KG1 (cell line): ENCODE measurements at places on chromosomes 16 and 17.

GRCh38 chr17:72162569-72162968 lies 41.7 kb downstream of the SOX9 start:
- no peak for DNase-seq

DNA sequence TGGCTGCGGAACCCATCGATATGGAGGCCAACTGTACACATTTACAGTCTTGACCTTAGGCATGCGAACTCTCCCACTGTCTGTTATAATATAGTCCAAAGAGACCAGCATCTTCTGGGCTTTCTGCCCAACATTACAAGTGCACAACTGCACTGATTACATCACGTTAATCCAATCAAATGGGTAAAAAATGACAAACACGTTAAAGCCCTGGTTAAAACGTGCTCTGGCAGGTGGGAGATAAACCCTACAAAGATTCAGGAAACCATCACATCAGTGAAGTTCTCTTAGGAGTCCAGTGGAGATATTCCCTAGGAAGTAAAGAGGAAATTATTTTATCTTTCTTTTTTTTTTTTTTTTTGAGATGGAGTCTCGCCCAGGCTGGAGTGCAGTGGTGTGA lies 23.7 kb upstream of the XYLT2 start:
- no peak for DNase-seq

DNA sequence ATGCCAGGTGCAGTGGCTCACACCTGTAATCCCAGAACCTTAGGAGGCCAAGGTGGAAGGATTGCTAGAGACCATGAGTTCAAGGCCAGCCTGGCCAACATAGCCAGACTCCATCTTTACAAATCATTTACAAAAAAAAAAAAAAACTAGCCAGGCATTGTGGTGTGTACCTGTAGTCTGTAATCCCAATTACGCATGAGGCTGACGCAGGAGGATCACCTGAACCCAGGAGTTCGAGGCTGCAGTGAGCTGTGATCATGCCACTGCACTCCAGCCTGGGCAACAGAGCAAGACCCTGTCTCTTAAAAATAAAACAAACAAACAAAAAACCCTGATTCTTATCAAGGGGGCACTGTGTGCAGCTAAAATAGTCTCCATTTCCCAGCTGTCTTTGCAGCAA lies 16.8 kb upstream of the HAP1 start:
- DNase-seq, result no peak

DNA sequence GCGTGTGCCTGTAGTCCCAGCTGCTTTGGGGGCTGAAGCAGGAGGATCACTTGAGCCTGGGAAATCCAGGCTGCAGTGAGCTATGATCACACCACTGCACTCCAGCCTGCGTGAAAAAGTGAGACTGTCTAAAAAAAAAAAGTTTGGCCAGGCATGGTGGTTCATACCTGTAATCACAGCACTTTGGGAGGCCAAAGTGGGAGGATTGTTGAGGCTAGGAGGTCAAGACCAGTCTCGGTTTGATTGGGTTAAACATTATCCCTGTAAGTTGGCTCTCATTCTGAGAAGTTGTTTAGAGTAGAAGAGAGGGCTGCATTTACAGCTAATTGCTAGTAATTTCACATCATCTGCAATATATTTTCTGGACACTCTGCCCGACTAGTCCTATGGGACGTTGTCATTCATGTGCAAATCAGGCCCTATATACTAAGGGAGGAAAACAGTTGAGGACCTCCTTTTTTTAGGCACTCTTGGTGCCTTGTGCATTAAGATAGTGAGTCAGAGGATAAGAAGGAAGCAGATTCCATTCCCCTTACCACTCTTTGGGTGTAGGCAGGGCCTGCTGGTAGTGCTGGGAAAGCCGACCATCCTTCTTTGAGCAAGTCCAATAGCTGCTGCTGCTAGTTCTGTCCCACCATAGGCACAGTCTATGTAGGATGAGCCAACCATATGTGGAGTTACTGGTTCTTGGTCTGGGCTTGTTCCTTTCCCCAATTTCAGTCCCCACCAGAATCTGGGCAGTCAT lies 18.7 kb downstream of the HMOX2 start:
- DNase-seq, result no peak

GRCh38 chr17:56230660-56231059 lies 77.4 kb downstream of the ANKFN1 start:
- no peak for DNase-seq

DNA sequence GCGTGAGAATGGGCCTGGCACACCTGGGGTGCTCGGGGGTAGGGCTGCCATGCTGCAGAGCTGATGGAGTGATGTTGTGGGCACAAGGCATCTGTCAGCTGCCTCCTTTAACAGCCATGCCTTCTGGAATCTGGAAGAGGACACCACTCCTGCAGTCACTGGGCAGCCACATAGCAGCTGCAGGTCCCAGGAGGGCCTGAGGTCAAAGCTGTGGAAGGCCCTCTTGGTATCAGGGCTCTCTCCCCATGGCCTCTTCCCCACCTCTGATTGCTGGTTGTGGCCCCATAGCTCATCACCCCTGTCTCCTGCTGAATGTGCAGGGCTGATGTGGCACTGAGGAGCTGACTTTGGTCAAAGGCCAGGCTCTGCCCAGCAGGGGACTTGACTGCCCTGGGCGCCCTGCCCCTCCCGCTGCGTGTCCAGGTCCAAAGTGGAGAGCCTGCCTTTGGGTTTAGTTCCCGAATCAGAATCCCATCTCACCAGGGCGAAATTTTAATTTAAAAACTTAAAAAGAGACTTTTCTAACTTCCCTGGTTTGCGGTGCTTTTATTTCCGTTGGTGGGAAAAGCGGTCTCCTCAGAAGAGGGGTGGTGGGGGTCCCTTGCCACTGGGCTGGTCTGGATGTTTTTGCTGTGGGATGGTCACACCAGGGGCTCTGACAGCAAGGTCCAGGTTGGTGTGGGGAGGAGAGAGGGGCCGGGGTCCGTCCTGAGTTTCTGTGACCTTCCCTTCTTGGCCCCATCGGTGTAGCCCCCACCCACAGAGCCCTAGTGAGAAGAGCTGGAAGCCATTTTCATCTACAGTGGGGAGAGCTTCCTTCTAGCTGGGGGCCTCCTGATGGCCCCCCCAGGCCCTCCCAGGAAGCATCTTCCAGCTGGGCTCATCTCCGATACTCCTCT lies 5.9 kb downstream of the UBALD2 start:
- DNase-seq, result no peak

DNA sequence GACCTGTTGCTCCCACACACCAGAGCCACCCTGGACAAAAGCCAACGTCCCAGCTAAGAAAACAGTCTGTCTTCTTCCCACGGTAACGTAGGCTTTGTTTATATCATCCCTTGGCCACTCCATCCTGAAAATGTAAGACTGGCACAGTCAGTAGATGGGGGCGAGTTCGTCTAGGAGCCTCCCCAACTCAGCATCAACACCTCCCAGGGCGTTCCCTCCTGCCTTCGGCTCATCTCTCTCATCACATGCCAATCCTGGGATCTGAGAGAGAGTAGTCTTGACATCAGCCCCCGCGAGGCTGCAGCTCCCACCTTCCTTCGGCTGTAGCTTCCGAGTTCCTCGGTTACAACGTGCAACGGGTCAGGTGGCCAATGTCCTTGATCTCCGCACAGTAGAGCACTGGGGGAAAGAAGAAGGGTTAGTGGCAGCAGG lies 894 bp downstream of the RNF227 start:
- no peak for DNase-seq
